ENCODE measurements at places on chromosomes 5 and 9.

- no peak for DNase-seq
Observed at GRCh38 chr5:73119451-73120157, 771 bp upstream of the TMEM171 start.

DNA sequence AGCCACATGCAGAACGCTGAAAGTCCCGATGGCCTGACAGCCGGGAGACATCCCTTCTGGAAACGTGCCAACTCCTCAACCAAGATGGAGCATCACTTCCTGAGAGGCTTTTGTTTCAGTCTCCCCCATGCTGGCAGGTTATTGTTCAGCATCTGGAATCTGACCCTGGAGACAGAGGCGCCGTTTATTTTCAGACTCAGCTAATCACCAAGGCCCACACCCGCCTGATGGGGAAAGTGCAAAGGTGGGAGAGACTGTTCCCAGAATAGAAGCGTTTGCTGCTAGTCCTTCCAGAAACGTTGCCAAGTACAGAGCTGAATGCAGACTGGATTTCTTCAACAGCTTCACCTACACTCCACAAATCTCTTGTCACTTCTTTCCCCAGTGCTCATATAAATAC is 41.8 kb upstream of the S1PR3 start:
- DNase-seq, result no peak

- DNase-seq, result no peak
Observed at GRCh38 chr9:34809504-34810186, 99.7 kb upstream of the CCL21 start.

DNA sequence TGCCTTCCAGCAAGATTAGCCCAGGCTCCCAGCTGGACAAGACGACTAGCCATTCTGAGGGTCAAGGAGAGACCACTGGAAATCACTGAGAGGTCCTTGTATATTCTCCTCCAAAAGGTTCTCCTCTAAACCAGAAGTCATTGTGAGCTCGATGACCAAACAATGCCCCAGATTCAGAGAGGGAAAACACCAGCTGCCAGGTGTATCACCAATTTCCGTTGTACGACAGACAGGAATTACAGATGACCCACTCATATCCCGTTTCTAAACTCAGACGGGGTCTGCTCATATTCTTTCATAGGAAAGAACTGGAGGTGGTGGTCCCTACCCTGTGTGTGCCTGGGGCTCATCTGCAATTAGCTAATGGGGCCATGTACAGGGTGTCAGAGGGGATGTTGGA is 14.2 kb downstream of the FAXDC2 start:
- no peak for DNase-seq

- no peak for DNase-seq
Observed at GRCh38 chr5:15209053-15209762, 290.8 kb upstream of the FBXL7 start.

Measured in activated CD4-positive, alpha-beta T cell treated with anti-CD3 and anti-CD28 coated beads for 24 hours (primary cell).